ENCODE measurements at places on chromosomes 6 and 20.
A peak's percentile ranks its signal among the peaks of the same experiment; 100 is the strongest.

- DNase-seq, result peak; percentile 82
Measured at GRCh38 chr6:53960311-53960710, 150.9 kb upstream of the MLIP start.

- no peak for DNase-seq
Measured at GRCh38 chr6:41647061-41647511, 8.8 kb downstream of the MDFI start.

DNA sequence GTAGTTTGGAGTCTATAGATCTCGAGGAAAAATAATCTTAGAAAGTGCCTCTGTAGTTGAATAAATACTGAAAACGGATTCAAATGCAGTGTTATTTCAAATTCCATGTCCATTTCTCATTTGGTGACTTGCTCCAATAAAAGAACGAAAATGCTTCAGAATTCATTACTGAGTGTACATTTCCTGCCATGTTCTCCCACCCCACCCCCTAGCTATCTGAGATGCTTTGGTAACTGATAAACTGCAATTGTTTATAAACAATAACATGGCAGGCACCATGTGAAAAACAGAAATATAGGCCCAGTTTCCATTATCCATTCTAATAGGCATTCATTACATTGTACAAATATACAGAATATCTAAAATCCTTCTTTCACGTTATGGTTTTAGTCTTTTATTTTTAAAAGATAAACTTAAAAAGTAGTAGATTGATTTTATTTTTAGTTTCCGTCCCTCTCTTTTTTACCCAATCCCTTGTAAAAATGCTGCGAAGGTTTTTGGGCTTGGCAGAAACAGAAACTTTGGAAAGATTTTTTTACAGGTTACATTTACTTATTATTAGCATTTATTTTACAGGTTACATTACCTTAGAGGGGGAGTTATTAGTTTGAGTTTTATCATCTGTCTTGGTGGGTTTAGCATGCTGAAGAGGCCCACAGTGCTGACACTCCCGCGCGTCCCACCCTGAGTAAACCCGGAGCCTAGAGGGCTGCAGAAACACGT lies 1.5 kb downstream of the FAM162B start:
- DNase-seq, result peak; percentile 38

DNA sequence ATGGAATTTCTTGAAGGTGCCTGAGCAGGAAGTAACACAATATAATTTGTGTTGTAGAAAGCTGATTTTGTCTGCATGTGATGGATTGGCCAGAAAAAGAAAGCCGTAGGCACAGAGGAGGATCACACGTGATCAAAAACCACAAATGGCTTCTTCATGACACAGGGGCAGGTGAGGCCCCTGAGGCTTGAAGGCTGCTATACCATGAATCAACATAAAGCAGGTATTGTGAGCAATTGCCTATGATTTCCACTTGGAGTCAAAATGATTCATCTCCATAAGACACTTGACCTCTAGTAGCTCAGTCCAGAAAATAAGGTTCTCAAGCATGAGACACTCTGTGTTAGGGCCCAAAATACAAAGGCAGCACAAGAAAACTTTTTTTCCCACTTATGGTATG lies 42.4 kb upstream of the EYA4 start:
- DNase-seq, result peak; percentile 48

DNA sequence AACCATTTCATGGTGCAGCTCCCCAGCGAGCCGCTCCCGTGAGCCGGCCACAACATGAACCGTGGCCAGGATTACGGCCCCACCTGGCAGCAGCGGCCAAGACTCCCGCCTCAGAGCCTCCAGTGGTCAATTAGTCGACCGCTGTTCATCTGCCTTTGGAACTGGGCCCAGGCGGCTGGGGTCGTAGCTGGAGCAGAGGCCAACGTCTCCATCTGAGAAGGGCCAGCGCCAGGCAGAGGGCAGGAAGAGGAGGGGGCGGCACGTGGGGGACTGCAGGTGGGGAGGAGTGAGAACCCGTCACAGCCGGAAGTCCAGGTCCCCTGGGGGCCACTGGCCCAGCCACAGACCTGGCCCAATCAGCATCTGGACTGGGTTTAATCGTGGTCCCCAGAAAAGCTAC lies 184.3 kb downstream of the TAF4 start:
- no peak for DNase-seq

- no peak for DNase-seq
Measured at GRCh38 chr6:45965007-45965406, 50.7 kb downstream of the CLIC5 start.

DNA sequence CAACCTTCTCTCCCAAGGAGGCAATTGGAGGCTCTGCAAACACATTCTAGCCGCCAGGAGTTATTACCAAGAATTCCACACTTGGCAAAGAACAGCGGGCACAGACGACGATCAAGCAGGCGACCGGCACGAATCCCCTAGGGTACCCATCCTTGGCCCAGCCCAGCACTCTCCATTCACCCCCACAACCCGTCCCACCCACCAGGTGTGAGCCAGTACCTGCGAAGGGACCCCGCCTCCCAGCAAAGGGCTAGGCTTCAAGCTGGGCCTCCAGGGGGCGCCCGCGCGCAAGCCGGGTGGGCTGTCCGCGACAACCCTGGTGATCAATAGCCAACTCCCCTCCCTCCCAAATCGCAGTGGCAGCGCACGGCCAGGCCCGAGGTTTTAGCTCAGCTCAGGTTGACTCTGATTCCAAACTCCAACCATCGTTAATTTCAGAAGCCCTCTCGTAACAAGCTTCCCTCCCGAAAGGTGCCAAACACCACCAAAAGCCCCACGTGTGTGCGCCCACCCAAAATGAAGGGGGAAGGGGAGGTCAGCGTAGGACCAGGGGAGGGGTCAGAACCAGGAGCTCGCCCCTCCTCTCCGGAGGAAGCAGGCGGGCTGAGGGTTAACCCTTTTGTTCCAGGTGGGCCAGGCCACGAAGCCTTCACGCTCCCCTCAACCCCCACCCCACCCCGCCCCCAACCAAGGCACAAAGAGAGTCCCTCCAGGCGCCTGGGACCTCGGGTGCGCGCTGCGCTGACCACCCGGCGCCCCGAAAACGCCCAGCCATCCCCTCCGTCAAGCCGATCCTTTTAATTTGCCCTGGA lies 2.1 kb downstream of the SALL4 start:
- no peak for DNase-seq

GRCh38 chr20:60888771-60889170 lies 363.3 kb upstream of the CDH4 start:
- DNase-seq, result no peak

DNA sequence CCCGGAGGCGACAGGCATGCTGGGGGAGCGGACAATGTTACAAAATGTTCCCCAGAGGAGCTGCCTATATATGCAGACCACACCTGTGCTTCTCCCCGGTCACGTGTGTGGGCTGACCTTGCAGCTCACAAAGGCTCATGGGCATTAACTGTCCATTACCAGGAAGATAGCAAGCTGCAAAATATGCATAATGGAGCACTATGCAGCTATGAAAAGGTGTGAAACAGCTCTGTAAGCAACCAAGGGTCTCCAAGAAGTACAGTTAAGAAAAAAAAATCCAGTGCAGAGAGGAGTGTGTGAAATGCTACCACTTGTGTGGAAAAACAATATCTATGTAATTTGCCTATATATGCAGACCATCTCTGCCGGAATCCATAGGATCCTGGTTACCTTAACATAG lies 9.4 kb downstream of the TCF15 start:
- no peak for DNase-seq

DNA sequence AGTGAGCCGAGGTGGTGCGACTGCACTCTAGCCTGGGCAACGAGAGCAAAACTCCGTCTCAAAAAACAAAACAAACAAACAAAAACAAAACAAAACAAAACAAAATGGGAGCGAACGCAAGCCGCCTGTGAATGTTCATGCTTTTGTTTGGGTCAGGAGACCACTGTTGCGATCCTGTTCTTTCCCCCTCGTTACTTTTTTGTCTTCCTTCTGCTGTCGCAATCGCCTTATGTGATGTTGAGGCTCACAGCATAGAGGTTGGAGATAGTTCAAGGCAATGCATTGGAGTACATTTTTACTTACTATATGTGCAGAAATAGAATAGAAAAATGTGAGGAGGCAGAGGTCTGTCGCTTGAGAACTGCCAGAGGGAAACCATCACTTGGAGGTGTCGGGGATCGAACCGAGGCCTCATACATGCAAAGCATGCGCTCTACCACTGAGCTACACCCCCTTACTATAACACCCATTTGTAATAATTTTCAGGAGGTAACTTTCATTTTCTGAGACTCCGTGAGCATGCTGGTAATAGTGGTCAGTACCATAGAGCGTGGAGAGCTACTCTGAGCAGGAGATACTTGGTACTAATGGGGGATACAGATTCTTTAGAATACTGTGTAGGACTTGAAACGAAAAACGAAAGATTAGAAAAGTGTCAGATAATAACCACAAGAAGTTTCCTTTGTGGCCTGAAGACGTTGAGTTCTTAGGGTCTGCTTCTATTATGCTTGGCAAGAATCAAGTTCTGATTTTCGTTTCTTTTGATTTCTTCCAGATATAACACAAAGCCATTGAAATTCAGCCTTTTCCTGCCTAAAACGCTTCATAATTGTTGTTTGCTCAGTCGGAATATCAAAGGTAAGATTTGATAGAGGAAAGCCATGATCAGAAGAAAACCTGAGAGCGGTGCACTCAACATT lies 121.1 kb downstream of the TRIM27 start:
- peak; percentile 65 for DNase-seq

DNA sequence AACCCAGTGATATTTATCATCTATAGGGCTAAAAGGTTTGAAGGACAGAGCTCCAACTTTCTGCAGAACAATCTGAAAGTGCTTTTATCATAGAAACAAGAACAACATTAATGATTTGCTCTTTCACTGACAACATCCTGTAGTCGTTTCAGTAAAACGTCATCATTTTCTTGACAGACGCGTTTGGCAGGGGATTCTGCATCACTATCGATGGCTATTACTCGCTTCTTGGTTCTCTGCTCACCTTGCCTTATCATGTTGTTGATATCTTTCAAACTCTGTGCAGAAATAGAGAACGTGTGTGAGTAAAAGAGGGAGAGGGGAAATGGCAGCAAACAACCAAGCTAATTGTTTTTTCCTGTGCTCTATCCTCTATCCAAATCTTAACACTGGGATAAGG lies 47.1 kb upstream of the SAMHD1 start:
- DNase-seq, result no peak

Measured in IMR-90 (cell line).